ENCODE measurements at places on chromosomes 13 and 19.
A peak's percentile ranks its signal among the peaks of the same experiment; 100 is the strongest.

DNA sequence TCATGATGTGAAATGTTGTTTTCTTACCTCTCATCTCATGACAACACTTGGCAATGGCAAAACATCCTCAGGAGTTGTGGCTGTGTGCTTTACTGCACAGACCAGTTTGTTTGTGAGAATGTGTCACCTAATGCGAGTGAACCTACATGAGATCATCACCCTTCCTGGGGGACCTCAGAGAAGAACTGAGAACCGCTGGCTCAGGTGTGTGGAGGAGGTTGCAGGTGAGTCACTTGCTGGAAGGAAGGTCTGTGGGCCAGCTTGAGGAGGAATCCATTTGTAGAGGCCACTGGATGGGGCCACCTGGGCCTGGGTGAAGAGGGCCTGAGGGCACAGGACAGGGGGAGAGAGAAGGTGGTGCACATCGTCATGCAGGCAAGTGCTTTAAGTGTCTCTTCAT, 3.0 kb upstream of the CEACAM1 start:
- DNase-seq = no peak

GRCh38 chr13:77339408-77339807, 12.5 kb upstream of the MYCBP2 start:
- no peak for DNase-seq

DNA sequence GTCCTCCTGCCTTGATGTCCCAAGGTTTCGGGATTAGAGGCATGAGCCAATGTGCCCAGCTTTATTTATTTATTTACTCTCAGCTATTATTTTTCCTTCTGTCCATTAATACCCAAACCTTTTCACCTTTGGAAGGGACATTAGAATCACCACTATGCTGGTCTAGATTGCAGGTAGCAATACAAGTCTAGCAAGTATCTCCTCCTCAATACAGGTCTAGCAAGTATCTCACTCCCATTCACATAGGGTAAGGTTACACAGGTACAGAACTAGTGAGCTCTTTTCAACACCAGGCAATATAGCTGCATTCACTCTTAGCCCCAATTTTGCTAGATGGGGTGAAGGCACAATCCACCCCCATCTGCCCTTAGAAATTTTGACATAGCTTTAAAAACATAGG, 17.4 kb upstream of the SPRYD7 start:
- no peak for DNase-seq

GRCh38 chr13:78298657-78299056, 304.7 kb downstream of the POU4F1 start:
- no peak for DNase-seq

DNA sequence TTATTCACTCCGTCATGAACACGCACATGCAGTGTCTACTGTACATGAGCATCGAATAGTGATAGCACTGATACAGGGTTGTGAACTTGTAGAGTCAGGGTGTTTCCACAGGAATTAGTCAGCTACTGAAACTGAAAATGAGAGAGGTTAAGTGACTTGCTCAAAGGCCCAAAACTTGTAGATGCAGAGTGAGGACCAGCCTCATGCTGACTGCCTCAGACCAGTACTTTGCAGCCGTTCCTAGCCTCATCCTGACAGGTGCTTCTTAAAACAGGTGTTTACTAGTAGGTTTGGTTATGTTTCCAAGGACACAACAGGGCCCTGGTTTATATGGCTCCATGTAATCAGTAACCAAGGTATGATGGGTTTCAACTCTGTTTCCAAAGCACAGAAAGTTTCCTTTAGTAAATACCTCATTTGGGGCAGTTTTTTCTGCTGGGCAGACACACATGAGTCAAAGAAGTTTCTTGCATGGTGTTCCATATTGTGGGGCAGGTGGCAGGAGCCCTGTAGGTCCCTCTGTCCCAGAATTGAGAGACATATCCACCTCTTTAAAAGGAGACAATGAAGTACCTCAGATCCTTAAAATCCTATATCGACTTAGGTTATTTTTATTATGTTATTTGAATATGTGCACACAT, 16.0 kb downstream of the FGF9 start:
- DNase-seq = no peak

DNA sequence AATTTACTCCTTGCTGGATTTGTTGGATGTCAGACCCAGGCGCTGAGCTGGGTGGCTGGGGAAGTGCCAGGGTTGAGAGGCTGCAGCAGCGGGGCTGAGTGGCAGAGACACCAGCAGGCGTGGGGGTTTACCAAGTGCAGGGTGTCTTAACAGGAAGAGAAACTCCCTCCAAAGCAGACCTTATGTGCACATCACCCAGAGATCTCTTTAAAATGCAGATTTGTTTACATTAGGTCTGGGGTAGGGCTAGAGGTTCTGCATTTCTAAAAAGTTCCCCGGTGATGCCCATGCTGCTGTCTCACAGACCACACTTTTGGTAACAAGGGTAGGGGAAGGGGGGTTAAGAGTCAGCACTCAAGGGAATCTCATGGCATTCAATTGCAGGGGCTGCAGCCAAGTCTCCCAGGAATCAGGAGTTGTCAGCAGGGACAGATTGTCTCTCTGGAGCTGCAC, 80.7 kb upstream of the OLFM4 start:
- no peak for DNase-seq

DNA sequence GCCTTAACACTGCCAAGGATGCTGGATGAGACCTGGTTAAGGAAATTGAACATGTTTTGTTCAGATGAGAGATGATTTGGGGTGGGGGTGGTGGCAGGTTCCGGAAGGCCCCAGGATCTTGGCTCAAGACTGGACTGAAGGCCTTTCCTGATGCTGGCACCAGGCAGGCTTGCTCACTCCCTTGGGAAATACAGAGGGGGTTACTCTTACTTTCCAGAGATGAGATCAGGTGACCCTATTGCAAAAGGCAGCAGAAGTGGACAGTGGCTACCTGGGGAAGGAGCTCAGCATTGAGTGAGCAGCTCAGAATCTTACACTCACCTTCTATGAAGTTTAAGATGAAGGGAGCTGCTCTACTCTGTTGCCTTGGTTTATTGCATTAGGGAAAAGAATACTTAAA, 10.8 kb downstream of the GATAD2A start:
- DNase-seq = no peak

DNA sequence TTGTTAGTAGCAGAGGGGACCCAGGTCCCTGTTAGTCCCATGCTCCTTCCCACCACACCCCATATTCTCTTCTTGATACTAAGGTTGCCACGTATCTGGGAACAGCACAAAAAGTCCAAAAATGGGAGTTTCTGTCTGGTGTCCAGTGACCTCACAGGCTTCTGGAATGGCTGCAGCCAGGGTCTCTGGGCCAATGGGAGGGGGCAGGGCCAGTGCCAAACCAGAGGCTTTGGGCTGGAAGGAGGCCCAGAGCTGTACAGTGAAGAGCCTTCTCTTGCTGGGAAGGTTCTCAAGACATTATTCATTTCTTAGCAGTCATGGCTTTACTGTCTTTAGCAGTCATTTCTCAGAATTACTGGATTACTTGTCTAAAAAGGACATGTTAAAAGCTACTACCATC, 119.2 kb downstream of the FRY start:
- no peak for DNase-seq

- no peak for DNase-seq
Observed at GRCh38 chr19:9528757-9529336, 9.6 kb downstream of the ZNF426 start.

- peak; percentile 63 for DNase-seq
Observed at GRCh38 chr19:5035793-5036697, 67.1 kb downstream of the KDM4B start.

DNA sequence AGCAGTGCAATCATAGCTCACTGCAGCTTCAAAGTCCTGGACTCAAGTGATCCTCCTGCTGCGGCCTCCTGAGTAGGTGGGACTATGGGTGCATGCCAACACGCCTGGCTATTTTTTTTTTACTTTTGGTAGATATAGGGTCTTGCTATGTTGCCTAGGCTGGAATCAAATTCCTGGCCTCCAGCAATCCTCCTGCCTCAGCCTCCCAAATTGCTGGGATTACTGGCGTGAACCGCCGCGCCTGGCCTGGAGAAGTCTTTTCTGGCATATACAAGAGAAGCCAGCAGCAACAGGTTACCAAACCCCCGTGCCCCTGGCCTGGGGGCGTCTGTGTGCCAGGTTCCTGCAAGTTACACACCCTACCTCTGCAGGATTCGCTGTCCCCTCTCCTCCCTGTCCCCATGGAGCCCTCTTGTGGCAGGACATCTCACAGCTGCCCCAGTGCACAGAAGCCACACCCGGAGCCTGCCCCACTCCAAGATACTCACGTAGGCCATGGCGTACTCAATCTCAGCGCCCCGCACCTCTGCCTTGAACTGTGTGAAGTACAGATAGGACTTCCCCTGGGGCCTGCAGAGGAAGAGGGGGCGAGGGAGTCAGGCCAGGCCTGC, 9.9 kb downstream of the MYDGF start:
- no peak for DNase-seq

DNA sequence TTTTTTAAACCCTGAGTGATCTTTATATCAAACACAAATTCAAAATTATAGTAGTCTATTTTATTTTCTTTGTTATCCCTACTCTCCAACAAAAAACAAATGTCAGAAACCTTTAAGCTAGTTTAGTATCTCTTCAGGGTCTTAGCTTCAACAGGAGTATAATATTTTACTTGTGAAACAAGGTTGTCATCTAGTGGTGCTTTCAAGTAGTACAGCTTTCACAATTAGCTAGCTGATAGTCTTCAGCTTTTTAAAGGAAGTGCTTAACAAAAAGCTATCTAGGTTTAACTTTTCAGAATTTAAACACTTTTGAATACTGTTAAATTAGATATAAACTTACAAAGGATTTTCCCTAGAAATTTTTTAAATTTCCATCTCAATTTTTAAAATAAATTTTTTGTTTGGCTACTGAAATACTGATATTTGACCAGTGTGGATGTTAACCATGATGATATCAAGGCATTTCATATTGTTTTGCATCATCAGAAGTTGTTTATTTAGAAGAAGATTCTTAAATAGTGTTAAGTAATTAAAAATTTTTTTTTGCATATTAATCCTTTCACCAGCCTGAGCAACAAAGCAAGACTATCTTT, 34.2 kb downstream of the TDRD3 start:
- peak; percentile 80 for DNase-seq

DNA sequence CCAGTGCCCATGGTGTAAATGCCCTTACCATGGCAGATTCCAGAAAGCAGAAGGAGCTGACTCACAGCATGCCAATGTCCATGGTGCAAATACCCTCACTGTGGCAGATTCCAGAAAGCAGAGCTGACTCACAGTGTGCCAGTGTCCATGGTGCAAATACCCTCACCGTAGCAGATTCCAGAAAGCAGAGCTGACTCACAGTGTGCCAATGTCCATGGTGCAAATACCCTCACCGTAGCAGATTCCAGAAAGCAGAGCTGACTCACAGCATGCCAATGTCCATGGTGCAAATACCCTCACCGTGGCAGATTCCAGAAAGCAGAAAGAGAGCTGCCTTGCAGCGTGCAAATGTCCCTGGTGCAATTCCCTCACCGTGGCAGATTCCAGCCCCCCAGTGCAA, 163.8 kb upstream of the SOX1 start:
- no peak for DNase-seq

DNA sequence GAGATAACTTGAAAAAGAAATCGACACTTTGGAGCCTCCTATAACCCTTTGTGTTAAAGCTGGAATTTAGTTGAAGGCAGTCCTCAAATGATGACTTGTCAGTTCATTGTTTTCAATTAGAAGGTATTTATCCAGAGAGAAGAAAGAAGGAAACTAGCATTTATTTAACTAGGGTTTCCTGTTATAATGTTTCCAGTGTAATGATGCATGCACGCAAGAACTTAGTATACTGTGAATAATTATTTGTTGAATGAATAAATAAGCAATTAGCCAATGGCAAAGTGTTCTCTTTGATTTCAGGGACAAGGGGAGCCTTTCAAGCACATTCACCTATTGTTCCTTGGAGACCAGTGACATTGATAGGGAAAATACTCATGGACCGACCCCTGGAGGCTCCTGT, 307.4 kb downstream of the KLF5 start:
- DNase-seq = no peak

GRCh38 chr19:46635920-46636761, at the start of gene GNG8:
GNG8 (minus strand) TSS chr19:46636202; CDS start chr19:46634682, 1,520 bp downstream.
- no peak for DNase-seq

DNA sequence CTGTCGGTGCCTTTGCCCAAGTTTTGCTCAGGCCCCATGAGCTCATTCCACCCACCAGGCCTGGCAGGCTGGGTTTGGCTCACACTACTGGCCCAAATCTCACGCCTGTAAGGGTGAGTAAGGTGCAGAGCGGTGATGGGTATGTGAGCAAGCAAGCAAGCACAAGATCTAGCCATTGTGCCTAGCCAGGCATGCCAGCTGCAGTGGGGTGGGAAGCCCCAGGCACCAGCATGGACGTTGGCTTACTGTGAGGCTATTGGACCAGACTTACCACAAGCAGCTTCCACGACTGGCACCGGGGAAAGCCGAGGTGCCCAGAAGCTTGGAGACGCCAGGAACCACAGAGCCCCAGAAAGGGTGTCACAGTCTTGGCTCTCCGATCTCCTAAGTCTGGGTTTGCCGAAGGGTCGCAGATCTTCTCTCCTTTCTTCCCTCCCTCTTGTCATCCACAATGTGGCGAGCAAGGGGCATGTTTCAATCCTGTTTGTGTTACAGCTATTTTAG, 2659.4 kb upstream of the PCDH20 start:
- no peak for DNase-seq

DNA sequence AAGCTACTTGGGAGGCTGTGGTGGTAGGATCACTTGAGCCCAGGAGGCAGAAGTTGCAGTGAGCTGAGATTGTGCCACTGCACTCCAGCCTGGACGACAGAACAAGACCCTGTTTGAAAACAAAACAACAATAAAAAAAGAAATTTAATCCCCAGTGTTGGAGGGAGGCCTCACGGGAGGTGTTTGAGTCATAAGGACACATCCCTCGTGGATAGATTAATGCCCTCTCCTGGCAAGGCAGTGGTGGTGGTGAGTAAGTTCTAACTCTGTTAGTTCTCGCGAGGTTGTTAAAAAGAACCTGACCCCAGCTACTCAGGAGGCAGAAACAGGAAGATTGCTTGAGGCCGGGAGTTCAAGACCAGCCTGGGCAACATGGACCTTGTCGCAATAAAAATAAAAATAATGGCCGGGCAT, 27.6 kb upstream of the SIN3B start:
- DNase-seq = no peak

DNA sequence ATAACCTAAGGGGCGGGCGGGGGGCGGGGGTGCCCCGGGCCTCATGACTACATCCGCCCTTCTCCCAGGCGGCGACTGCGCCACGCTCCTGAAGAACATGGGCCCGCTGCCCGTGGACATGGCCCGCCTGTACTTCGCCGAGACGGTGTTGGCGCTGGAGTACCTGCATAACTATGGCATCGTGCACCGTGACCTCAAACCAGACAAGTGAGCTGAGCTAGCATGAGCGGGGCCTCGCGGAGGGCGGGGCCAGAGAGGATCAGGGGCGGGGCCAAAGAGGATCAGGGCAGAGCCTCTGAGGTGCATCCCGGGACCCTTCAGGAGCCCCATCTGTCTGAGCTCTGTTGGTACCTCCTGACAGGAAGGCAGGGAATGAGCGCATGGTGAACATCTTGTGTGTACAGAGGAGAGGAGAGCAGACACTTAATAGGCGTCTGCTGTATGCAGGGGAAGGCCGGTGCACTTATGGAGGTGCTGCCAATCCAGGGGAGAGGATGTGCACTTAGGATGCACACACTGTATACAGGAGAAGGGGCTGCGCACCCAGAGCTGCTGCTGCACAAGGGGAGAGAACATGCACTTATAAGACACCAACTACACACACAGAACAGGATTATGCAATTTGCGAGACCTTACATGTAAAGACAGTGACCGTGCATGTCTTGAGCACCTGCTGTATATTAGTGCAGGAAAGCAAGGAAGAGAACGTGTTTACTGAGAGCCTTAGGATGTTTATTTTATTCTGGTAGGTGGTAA, 20.9 kb upstream of the PIK3R2 start:
- no peak for DNase-seq
